ENCODE measurements at places on chromosomes 6 and 20.

DNA sequence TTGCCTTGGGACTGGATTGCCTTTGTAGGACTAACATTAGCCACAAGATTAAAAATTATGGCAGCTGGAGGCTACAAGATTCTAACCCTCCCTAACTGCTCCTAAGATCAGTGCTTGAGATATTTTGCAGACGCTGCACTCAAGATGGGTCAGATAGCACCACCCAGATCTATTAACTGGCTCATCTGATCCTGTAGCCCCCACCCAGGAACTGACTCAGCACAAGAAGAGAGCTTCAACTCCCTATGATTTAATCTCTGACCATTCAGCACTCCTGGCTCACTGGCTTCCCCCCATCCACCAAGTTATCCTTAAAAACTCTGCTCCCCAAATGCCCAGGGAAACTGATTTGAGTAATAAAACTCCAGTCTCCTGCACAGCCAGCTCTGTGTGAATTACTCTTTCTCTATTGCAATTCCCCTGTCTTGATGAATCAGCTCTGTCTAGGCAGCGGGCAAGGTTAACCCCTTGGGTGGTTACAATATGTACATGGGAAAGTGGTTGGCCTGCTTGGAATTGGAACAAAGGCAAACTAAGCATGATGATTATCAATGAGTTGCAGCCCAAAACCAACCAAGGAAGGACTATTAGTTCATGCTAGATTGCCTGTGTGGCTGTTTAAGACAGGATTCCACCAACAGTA is 111.3 kb downstream of the OR2B2 start:
- no peak for DNase-seq

DNA sequence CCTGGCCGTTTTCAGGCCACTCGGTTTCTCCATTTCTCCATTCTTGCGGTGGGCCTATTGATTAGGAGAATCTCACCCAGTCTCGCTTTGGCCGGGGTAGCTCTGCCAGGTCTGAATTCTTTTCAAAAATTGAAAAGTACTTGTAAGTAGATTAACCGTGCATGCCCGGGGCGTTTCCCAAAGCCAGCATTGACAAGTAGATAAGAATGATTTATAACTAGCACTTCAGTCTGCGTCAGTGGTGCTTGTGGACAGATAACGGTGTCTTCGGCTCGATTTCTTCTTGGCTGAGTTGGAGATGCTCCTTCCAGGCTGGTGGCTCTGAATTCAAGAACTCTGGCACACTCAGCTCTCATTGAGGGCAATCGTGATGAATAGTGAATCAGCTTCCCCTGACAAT is 29.0 kb downstream of the SLC24A3 start:
- no peak for DNase-seq

GRCh38 chr6:167290786-167291622 is at the start of gene UNC93A:
Gene UNC93A (plus strand): TSS chr6:167291315. CDS start chr6:167291490, 175 bp downstream.
- no peak for DNase-seq

- DNase-seq = no peak
Observed at GRCh38 chr6:8749465-8749864, 314.1 kb upstream of the SLC35B3 start.

DNA sequence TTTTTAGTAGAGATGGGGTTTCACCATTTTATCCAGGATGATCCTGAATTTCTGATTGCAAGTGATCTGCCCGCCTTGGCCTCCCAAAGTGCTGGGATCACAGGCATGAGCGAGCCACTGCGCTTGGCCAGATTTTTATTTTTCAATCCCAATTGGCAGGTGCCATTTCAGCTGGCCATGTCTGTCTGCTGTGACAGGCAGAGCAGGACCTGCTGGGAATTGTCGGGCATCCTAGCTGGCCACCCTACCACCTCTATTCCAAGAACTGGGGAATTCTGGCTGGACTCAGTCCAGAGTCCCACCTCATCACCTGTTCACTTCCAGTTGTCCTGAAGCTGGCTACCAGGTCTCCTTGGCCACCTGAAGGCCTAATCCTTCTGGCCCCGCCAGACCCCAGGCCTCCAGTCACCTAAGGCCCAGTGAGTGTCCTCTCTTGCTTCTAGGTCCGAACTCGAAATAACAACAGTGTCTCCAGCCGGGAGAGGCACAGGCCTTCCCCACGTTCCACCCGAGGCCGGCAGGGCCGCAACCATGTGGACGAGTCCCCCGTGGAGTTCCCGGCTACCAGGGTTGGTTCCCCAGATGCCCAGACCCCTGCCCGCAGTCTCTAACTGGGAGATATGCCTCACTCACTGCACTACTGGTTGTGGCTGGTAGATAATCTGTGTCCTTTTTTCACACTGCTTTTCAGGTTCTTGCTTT is 24.0 kb downstream of the DNMT3B start:
- no peak for DNase-seq

- no peak for DNase-seq
Observed at GRCh38 chr20:60695226-60696000, 556.6 kb upstream of the CDH4 start.

All from thoracic aorta (tissue), 2 donors.